ENCODE measurements at places on chromosomes 1 and 21.

- DNase-seq, result no peak
Observed at GRCh38 chr1:170660871-170661645, 2.9 kb upstream of the PRRX1 start.

DNA sequence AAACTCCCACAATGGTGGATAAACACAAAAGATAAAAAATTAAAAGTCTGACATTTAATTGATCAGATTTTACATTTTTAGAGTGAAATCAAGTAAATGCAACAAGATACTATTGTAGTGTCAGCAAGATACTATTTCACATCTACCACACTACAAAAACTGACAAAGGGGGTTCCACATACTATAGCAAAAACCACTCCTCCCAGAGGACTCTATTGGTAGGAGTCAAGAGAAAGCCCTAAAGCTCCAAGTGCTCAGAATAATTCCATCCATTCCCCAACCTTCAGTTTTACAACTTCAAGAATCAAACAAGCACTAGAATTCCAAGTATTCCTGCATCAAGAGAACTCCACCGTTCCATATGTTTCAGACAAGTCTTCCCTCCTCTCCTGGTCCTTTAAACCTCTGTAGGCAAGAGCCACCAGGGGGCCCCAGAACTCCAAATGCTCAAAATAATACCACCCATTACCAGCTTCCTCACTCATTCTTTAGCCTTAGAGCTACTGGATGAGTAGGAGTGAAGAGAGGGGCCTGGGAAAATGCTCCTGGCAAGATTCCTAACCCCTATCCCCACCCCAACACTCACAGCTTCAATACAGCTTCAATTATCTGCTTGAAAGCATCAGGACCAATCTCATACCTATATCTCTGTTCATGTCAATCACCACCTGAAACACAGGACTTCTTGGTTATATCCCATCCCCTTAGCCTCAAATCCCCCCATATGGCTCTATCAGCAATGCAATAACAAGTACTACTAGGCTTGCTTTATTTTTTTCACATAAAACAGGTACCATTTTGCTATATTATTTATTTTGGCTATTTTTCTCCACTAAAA lies 9.9 kb downstream of the TOR1AIP2 start:
- DNase-seq, result peak; percentile 5

- DNase-seq, result no peak
Observed at GRCh38 chr1:2082064-2082463, 31.9 kb downstream of the PRKCZ start.

GRCh38 chr21:40080385-40080784 lies 213.1 kb downstream of the PCP4 start:
- no peak for DNase-seq

DNA sequence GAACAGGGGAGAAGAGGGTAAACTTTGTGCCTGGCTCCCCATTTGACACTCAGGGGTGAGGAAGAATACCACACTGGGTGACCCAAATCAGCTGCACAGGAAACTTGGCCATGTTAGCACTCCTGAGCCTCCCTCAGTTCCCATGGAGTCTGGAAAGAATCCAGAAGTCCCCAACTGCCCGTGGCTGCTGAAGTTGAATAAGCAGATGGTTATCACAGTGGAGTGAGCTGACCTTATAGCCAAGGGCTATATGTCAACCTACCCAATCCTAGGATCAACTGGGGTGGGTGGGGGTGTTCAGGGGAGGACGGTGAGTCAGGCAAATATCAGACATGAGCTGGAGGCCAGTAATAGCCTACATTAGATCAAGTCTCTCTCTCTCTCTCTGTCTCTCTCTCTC lies 20.4 kb downstream of the KCNH1 start:
- DNase-seq, result no peak

DNA sequence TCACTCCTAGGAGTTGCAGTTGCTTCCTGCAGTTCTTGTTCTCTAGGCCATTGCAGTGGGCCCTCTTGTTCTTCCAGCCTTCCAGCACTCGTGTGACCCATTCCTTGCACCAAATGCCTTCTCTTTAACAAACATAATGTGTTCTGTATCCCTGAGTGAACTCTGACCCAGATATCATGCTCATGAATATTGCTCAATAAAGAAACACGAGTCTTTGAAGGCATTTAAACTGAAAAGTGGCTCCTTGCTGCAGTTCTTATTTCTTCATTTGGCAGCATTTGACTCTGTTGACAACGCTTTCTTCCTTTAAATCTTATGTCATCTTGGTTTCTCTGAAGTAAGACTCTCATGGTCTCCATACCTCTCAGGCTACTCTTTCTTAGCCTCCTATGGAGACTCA lies 100.7 kb upstream of the PDE4B start:
- no peak for DNase-seq
